ENCODE measurements at places on chromosomes 6 and 20.
A peak's percentile ranks its signal among the peaks of the same experiment; 100 is the strongest.

DNA sequence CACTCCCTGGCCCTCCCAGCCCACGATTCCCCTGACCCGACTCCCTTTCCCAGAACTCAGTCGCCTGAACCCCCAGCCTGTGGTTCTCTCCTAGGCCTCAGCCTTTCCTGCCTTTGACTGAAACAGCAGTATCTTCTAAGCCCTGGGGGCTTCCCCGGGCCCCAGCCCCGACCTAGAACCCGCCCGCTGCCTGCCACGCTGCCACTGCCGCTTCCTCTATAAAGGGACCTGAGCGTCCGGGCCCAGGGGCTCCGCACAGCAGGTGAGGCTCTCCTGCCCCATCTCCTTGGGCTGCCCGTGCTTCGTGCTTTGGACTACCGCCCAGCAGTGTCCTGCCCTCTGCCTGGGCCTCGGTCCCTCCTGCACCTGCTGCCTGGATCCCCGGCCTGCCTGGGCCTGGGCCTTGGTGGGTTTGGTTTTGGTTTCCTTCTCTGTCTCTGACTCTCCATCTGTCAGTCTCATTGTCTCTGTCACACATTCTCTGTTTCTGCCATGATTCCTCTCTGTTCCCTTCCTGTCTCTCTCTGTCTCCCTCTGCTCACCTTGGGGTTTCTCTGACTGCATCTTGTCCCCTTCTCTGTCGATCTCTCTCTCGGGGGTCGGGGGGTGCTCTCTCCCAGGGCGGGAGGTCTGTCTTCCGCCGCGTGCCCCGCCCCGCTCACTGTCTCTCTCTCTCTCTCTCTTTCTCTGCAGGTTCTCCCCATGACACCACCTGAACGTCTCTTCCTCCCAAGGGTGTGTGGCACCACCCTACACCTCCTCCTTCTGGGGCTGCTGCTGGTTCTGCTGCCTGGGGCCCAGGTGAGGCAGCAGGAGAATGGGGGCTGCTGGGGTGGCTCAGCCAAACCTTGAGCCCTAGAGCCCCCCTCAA lies at the start of gene LTA:
Gene LTA (plus strand): TSS at position 249 of the 871 bp plus-strand sequence. CDS start 454 bp downstream, at position 703.
- DNase-seq = peak; percentile 69

DNA sequence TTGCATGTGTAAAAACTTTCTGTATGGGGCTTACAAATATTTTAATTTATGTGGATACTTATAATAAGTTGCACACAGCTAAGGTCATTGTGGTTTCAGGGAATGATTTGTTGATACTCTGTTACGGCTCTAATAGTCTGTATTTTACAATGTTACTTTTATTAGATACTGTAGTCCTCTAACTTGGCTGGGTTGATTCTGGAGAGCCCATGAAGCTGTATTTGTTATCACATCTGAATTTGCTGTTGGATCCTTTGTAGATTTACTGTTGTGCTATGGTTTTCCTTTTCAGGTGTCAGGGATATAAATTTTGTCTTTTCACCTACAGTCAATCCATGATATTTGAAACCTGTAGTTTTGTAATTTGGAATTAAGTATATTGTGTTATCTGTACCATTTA lies 161.0 kb downstream of the ARID1B start:
- DNase-seq = no peak

DNA sequence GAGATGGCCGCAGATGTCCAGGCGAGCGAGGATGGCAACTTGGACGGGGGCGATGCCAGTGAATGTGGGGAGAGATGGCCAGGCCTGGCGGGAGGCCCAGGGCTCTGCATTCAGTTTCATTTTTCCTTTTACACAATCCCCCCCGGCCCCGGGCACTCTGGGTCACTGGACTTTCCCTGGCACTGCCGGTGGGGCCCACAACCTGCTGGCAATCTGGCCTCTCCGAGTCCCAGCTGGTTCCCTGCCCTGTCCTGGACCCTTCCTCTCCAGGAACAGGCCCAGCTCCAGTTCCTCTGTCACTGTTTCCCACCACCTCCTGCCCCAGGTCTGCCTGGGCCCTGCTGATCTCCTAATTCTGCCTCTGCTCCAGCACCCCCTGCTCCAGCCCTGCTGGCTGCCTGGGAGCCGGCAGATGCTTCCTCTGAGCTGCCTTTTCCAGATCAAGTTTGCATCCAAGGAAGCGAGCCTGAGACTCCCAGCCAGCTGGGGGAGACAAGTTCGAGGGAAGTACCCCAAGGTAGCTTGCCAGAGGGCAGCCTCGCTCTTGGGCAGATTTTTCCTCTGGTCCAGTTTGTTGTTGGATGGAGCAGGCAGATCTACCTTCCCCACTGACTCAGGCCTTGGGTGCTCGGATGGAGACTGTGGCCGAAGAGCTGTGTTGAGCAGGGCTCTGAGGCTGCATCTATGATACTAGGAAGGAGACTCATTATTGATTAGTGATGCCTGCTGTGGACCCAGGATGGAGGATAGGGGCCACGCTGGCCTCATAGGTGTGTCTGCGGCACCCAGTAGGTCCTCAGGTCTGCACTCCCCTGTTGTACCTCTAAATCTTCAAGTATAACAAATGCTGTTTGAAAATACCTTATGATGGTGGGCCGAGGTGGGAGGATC lies 83.2 kb downstream of the CEBPB start:
- DNase-seq = no peak

DNA sequence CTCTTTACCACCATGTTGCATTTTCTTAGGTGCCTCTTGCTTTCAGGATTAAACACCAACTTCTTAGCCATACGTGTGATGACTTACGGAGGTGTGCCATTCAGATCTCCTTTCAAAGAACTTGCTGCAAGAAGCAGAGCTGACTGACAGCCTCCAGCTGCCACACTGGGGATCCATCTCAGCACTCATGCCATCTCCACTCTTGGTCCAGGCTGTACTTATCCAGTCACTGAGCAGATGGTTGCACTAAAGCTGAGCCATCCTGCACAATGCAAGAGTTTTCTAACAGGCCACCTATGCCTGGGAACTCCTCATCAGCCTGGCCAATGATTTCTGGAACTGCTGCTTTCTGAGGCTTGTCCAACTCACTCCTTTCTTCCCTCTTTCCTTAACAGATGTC lies 31.4 kb upstream of the KIF6 start:
- no peak for DNase-seq

DNA sequence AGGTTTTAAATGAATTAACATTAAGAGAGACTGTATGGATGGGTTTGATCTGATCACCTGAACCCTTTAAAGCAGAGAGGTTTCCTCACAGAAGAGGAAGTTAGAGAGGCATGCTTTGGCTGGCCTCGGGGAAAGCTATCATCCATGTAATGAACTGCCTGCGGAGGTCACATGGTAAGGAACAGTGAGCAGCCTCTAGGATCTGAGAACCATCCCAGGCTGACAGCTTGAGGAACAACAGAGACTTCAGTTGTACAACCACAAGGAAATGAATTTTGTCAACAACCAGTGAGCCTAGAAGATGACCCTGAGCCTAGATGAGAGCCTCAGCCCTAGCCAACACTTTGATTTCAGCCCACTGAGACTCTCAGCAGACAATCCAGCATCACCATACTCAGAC lies 2.9 kb upstream of the COL21A1 start:
- no peak for DNase-seq
